ENCODE measurements at places on chromosomes 1 and 21.

DNA sequence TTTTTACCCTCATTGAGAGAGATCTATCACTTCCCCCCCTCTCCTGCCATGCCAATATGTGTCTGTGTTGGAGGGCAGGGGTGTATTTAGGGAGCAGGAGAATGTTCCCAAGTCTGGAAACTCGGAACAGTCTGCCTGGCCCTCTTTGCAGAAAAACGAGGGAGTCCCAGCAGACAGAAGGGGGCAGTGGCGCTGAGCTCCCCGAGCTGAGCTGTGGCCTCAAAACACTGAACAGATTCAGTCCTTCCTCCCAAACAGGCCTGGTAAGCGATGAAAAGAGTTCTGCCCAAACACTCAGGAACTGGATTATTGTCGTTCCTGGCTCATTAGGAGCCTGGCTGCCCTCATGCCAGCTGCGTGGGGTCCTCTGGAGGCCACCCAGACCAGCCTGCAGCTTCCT lies 981 bp downstream of the CLDN14 start:
- no peak for DNase-seq

GRCh38 chr1:17292299-17293160 lies 15.5 kb upstream of the PADI4 start:
- peak; percentile 62 for DNase-seq

DNA sequence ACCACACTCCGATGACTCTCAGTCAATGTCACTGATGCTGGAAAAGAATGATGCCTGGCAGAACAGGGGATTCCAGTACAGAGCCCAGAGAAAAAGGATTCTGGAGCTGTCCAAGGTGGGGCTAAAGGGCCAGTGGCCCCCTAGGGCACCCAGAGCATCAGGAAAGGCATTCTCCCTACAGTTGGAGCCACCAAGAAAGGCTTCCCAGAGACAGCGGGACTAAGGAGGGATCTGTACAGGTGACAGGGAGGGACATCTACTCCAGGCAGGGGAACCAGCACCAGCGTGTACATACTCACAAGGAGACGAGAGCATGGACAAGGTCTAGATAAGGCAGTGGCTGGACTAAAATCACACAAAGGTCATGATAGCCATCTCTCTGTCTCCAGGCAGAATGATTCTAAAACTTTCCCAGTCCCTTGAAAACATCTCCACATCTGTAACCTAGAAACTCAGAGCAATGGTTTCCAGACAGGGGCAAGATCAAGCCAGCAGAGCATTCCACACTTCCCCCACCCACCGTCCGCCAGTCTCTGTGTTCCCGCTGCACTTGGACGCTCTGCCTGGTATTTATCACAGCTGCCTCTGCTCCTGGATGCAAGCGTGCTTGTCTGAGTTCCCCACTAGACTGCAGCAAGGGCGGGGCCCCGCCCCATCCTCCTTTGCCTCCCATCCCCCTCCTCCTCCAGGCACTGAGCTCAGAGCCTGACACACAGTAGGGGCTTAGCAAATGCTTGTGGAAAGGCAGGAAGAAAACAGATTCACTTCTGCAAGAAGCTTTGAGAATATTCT lies 111.6 kb upstream of the ZC3H12A start:
- DNase-seq, result no peak

DNA sequence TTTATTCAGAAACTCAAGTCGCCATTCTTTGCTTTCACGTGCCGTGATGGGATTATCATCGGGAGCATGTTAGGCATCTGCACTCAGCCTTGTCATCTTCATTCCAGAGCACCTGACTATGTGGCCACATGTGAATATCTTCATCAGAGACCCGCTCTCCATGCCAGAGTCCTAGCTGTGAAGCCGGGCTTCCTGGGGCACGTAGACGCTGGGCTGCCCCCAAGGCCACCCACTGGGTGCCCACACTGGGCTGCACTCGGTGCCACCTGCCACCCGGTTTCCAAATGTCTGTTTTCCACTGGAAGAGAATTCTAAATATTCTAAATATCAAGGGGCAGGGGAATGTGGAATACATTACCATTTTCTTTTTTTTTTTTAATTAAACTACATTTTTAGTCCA lies 43.8 kb downstream of the SLC37A1 start:
- no peak for DNase-seq

DNA sequence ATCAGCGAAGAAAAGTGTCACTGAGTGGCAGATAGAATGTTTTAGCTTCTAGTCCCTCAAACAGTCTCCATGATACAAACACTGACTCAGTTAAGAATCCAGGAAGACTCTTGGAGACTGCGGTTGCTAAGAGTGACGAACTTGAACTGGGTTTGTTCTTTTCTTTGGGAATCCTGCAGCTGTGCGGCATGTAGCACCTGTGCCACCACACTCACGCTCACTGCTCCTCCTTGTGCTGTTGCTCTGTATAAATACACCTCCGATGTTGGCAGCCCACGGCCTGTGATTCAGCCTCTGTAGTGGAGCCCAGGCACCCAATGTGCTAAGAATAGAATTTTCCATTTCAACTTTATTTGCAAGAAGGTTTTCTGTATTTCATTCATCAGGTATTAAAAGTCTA lies 5.5 kb upstream of the PPIE start:
- no peak for DNase-seq

GRCh38 chr1:170114906-170115305 lies 30.9 kb upstream of the NTMT2 start:
- DNase-seq, result no peak

DNA sequence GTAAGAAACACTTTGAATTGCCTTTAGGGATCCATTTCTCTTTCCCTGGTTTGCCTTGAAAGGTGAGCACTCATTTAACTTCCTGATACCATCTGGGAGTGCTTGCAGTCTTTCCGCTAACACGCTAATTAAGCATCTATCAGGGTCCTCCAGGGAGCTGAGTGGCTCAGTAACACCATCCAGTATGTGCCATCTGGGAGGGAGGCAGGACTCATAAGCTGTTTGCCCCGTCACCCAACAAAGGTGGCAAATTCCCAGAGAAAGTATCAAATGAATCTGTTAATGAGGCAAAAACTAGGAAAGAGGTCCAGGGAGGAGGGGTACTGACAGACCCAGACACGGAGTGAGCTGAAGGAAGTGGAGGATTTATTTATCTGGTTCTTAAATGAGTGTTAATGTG lies 430.9 kb downstream of the HLX start:
- peak; percentile 27 for DNase-seq

DNA sequence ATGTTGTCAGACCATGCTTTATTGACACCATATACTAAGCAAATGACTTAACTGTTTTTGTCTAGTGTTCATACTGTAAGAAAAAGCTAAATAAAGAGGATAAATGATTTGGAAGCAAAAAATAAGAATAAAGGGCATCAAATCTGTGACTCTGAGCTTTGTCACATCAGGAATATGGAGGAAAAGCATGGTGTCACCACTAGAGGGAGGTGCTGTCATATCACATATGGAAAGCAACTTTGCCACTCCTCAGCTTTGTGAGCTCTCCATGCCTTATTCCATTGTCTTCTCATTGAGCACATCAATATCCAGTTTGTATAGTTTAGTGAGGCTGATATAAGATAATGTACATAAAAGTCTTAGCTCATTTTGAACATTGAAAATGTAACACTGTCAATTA lies 20.8 kb upstream of the GBP1 start:
- DNase-seq, result peak; percentile 90

GRCh38 chr1:87336623-87337067 lies 8.0 kb downstream of the LMO4 start:
- no peak for DNase-seq

DNA sequence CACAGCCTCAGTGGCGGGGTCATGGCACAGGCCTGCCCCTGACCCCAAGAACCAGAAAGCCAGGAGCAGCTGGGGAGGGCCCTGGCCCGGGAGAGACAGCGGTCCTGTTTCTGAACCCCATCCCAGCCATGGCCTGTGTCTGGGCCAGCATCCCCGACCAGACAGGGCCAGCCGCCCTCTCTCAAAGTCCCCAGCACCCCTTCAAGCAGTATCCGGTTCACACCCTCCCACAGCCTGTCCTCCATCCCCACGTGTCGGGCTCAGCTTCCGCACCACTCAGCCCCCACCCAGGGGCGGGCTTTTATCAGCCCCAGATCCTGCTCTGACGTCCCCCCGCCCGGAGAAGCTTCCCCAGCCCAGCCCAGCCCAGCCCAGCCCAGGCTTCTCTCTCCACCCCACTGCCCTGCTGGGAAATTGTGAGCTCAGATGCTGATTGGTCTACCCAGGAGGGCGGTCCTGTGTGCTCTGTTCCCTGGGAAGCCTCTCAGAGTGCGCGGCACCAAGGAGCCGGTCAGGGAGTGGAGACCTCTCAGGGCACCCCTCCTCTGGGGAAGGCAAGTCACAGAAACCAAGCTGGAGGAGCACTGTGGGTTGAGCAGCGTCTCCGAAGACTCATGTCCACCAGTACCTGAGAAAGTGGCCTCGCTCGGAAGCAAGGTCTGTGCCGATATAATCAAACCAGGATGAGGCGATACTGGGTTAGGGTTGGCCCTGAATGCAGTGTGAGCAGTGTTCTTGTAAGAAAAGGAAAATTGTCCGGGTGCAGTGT lies 4.7 kb upstream of the FAAP20 start:
- peak; percentile 86 for DNase-seq

DNA sequence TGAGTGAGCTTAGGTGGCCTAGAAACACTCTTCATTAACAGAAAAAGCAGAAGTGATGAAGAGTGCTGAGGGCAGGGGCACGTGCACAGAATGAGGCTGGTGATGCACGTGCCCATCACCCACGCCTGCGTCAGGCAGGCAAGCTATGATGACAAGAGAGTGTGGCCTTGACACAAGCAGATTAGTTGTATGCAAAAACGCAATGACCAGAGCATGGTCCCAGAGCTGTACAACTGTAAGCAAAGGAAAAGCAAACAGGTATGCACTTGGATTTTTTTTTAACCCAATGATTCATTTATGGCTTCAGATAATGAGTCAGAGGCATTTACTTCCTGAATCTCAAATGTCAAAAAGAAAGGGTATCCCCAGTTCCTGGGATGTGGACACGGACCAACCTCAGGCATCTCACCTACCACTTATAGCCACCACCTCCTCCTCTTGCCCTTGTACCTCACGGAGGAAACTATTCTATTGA lies 9.1 kb upstream of the TMEM61 start:
- peak; percentile 99 for DNase-seq

GRCh38 chr1:12594966-12595756 lies 22.8 kb downstream of the DHRS3 start:
- DNase-seq, result peak; percentile 88
